NCI-H1694 treated with DMSO at 0.1 percent for 48 hours (cell line): ENCODE measurements at places on chromosomes 6 and 20.

- DNase-seq, result no peak
Observed at GRCh38 chr6:33965766-33966165, 162.0 kb upstream of the MLN start.

DNA sequence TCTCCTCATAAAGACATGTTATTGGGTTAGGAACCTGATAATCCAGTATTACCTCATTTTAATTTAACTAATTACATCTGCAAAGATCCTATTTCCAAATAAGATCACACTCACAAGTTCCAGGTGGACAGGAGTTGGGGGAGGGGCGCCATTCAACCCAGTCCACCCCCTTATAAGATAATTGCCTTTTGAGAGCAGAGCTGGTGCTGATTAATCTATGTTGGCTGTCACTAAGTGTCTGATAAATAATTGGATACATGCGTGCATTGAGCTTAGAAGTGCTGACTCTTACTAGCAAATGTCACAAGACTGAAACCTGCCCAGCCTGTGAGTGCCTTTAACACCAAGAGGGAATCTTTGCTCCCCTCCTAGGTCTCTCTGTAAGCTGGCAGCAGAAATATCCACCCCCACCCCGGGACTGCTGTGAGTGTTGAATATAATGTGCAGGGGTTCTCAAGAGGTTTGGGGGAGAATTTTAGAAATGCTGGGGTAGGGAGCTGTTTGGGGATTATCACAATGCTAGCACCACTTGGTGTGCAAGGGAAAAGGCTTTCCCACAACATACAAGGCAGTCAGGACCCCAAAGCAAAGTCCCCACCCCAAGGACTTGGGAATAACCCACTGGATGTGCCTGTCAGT lies 87.5 kb downstream of the ANKRD60 start:
- DNase-seq, result no peak

GRCh38 chr6:156080371-156080770 lies 624.7 kb upstream of the NOX3 start:
- no peak for DNase-seq

- DNase-seq, result no peak
Observed at GRCh38 chr6:154370545-154370944, 13.9 kb upstream of the IPCEF1 start.

DNA sequence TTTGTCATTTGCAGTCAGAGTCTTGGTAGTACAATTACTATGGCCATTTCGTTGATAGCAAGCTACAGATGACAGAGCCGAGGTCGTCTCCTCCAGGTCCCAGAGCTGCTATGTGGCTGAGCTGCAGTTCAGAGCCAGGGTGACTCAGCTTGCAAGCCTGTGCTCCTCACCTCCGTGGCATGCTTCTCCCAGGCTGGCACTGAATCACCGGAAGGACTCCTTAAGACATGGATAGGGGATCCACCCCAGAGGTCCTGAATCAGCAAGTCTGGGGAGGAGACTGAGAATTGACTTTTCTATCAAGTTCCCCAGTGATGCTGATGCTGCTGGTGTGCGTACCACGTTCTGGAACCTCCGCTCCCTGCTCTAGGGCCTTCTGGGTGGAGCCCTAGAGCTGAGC lies 291.2 kb downstream of the CDH26 start:
- no peak for DNase-seq

DNA sequence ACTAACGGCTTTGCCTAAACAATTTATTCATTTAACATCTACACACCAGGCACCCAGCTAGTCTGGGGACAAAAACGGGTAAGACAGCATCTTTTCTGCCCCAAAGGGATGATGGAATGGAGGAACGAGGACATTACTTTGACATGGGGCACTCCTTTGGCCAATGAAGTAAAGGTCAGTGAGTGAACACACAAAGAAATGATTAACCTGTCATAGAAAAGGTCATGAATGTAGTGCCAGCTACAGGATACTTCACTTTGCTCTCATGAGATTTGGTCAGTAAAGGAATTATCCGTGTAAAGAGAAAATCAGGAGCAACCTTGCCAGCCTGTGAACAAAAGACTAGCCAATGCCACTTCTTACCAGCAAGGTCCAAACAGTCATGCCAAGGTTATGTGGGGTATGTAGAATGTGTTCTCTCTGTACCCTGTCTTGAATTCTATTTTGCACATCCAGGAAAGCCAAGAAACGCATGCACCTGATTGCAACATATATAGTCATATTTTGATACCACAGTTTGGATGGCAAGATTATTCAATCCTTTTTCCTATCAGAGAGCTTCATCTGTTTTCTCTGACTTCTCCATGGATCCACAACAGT lies 145.3 kb downstream of the GMPR start:
- DNase-seq, result no peak

DNA sequence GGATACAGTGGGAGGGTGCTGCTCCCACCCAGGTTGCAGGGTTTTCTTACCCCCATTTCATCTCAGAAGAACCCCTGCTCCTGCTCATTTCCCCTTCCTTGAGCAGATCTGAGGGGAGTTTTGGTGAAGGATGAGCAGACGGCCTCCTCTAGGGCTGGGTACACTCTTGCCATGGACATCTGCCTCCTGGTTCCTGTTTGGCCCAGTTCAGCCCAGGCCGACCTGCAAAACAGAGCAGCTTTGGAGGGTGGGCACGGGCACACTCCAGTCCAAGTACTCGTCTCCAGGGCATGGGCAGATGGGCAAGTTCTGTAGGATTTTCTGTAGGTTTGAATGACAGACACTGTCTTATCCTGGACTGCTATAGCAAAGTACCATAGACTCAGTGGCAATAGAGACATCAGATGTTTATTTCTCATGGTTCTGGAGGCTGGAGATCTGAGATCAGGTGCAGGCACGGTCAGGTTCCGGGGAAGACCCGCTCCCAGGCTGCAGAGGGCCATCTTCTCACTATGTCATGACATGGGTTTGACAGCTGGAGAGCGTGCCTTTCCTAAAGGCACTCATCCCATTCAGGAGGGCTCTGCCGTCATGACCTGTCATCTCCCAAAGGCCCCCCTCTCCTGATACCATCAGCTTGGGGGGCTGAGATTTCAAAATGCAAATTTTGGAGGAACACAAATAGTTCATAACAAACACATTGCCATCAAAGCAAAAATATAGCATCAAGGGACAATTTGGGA lies 6.2 kb downstream of the NPBWR2 start:
- DNase-seq, result no peak

DNA sequence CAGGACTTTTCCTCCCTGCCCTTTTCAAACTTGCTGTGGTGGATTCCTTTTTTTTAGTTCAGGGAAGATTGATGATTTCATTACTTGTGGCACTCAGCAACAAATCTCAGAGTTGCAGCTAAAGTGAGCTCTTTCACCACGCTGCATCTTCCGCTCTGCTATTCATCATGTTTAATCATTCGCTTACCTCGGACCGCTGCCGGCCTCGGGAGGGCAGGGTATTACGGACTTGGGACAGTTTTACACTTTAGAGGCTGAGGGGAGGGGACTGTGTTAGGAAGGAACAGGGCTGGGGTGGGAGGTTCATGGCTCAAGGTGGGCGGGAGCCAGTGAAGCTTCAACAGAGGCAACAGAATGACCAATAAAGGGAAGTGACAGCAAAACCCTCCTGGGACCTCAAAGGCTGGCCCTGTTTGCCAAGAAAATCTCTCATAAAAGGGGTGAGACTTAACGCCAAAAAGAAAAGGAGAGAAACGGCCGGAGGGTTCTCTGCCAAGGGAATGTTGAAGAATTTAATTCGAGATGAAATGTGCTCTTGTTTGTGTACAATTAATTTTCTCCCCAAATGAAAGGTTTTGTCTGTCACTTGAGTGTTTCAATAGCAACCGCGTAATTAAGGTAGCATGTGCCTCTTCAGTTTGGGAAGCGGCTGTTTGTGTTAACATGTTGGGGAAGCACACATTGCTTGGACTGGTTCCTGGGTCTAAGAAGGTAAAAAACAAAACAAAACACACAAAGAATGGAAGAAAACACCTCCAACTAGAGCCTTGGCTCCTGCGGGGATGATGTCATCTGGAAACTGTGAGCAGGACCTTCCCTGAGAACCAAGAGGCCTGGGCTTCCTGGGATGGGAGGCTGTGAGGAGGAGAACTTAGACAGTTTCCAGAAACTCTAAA lies 72.5 kb upstream of the SULF2 start:
- no peak for DNase-seq
